ENCODE measurements at places on chromosomes 3 and 15. TPM values are rescaled to one million over a fixed set of nuclear protein-coding genes. Genes with fewer than 3 reads are reported as not detected.

Gene FEZF2
- not detected for polyA plus RNA-seq

Gene CCR9
- 11.4 TPM for polyA plus RNA-seq

Gene FGD5
- not detected for polyA plus RNA-seq

Gene CTXN2
- not detected for polyA plus RNA-seq

Gene STX19
- not detected for polyA plus RNA-seq

Gene TMEM207
- not detected for polyA plus RNA-seq

Gene ZNF770
- polyA plus RNA-seq = 111 TPM

Gene TEX55
- polyA plus RNA-seq = not detected

Gene ECE2
- not detected for polyA plus RNA-seq

Gene GOLGA6A
- polyA plus RNA-seq = not detected

Gene GABRB3
- polyA plus RNA-seq = 0.91 TPM

Gene GCSAM
- 12.3 TPM for polyA plus RNA-seq

Gene SKOR1
- polyA plus RNA-seq = not detected

Gene OGG1
- 25.6 TPM for polyA plus RNA-seq

DNA sequence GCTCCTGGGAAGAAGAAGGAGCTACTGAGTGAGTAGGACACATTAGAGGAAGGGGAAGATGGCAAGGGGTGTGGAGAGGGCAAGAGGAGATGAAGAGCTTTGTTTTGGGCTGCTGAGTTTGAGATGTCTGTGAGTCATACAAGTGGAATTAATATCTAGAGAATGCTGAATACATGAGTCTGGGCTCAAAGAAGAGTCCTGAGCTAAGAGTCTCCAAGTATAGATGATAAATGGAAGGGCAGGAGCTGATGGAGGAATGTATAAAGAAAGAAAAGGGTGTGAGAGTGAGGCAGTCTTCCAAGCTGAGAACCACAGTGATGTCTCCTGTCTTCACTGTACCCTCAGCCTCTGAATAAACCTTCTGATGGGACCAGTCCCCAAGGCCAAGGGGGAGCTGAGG is 205.5 kb upstream of the MRPL3 start:
- no peaks in the 10 kb centered on the region for H3K4me1 ChIP-seq
- DNase-seq = no peak
- no peak overlapping the region for H3K4me3 ChIP-seq
- no peaks in the 10 kb centered on the region for H3K36me3 ChIP-seq
- H3K27ac ChIP-seq = no peak overlapping the region

- no peak overlapping the region for H3K27ac ChIP-seq
- DNase-seq = no peak
These were observed 251.5 kb downstream of the GABRG3 start for GRCh38 chr15:27222479-27222878.

GRCh38 chr3:68874551-68875348 is 57.6 kb downstream of the TAFA4 start:
- H3K27ac ChIP-seq = no peak overlapping the region
- no peaks in the 10 kb centered on the region for H3K4me1 ChIP-seq
- H3K27me3 ChIP-seq = no peaks in the 10 kb centered on the region
- H3K36me3 ChIP-seq = no peaks in the 10 kb centered on the region
- H3K4me3 ChIP-seq = no peak overlapping the region

DNA sequence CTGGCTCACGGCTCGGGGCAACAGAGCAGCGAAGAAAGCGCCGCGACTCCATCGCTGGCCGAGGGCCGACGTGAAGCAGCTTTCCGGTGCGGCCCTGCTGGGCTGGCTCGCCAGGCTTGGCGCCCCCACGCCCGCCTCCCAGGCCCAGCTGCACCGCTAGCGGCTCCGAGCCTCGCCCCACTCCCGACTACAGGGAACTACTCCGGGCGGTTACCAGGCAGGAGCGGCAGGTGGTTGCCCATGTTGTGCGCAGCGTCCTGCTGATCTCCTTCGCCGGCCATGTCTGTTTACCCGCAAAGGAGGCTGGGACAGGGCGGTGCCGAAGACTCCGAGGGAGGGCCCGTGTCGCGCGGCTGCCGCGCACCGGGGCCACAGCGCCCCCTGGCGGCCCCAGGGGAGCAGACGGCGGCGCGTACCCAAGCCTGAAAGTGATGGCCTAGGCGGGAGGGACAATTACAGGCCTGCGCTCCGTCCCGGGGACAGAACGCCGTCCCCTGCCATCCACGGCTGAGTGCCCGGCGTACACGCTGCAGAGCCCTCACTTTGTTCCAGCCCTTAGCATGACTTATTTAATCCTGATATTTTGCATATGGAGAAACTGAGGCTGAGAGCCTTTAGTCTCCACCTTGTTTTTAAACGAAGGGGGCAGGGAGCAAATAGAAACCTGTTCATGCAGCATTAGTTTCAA is at the start of gene CRBN:
Gene CRBN (minus strand): TSS at position 285 of the 688 bp plus-strand sequence. CDS start 4 bp downstream, at position 281.
- H3K36me3 ChIP-seq = peaks cover 12% of the 10 kb centered on the region
- H3K4me1 ChIP-seq = peaks cover 38% of the 10 kb centered on the region
- H3K27me3 ChIP-seq = peaks cover 6% of the 10 kb centered on the region
- H3K27ac ChIP-seq = peak within 1 kb of the TSS; percentile 86
- H3K4me3 ChIP-seq = peak within 1 kb of the TSS; percentile 99

- no peak for DNase-seq
- H3K36me3 ChIP-seq = no peaks in the 10 kb centered on the region
- H3K27me3 ChIP-seq = no peaks in the 10 kb centered on the region
These were observed 76.7 kb downstream of the BOC start for GRCh38 chr3:113287803-113288648.

DNA sequence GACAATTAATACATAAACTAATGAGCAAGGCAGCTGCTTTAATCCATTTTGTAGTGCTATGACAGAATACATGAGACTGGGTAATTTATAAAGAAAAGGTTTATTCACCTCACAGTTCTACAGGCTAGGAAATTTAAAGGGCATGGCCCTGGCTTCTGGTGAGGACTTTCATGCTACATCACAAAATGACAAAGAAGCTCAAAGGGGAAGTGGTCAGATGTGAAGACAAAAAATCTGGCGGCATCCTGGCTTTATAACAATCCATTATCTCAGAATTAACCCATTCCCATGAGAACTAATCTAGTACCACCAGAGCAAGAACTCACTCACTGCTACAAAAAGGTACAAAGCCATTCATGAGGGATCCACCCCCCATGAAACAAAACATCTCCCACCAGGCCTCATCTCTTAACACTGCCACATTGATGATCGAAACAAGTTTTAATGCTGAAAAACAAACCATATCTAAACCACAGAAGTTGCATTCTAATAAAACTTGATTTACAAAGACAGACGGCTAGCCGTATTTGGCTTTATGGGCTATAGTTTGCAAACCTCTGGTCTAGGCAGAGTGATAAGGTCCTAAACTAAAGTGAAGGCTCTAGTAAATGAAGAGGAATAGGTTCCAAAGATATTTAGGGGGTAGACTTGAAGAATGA is 44.2 kb downstream of the GSK3B start:
- H3K36me3 ChIP-seq = peaks cover 6% of the 10 kb centered on the region
- H3K27ac ChIP-seq = no peak overlapping the region
- DNase-seq = no peak
- H3K4me1 ChIP-seq = peaks cover 31% of the 10 kb centered on the region
- no peak overlapping the region for H3K4me3 ChIP-seq

- H3K4me1 ChIP-seq = no peaks in the 10 kb centered on the region
- H3K27ac ChIP-seq = no peak overlapping the region
- H3K4me3 ChIP-seq = no peak overlapping the region
- no peaks in the 10 kb centered on the region for H3K36me3 ChIP-seq
These were observed 36.7 kb upstream of the CP start for GRCh38 chr3:149258298-149258697.

- H3K27ac ChIP-seq = no peak overlapping the region
- no peaks in the 10 kb centered on the region for H3K4me1 ChIP-seq
- no peak overlapping the region for H3K4me3 ChIP-seq
- no peaks in the 10 kb centered on the region for H3K36me3 ChIP-seq
These were observed 482.4 kb upstream of the SGO1 start for GRCh38 chr3:20668411-20668810.

DNA sequence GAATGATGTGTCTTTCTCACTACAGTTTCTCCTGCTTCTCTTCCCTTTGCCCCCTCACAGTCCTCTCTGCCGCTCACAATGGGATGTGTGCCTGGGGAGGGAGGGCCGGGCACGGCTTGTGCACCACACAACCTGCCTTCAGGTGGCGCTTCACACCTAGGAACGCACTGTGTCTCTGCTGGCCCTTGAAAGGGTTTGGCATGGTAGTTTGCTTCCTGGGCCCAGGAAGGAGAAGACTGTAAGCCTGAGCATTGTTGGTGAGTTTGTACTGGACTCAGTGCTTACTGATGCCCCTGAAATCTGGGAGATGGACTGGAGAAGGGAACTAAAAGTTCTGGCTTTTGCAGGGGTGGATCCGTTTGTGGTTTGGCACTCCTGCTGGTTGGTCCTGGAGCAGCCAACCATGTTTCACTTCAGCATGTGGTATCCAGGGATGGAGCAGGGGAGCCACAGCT is 9.2 kb downstream of the ALPK3 start:
- no peaks in the 10 kb centered on the region for H3K27me3 ChIP-seq
- peak; percentile 17 for DNase-seq
- no peak overlapping the region for H3K27ac ChIP-seq
- H3K4me3 ChIP-seq = no peak overlapping the region
- no peaks in the 10 kb centered on the region for H3K36me3 ChIP-seq

GRCh38 chr15:34284937-34285336 is 52.6 kb downstream of the SLC12A6 start:
- H3K4me1 ChIP-seq = no peaks in the 10 kb centered on the region
- no peaks in the 10 kb centered on the region for H3K27me3 ChIP-seq
- DNase-seq = no peak

- H3K36me3 ChIP-seq = no peaks in the 10 kb centered on the region
- no peaks in the 10 kb centered on the region for H3K27me3 ChIP-seq
These were observed 17.7 kb downstream of the POC1A start for GRCh38 chr3:52136513-52136912.

- H3K4me1 ChIP-seq = no peaks in the 10 kb centered on the region
- peaks cover 10% of the 10 kb centered on the region for H3K36me3 ChIP-seq
- H3K27ac ChIP-seq = no peak overlapping the region
These were observed 14.7 kb upstream of the HDC start for GRCh38 chr15:50280271-50280670.

- no peak overlapping the region for H3K4me3 ChIP-seq
- H3K36me3 ChIP-seq = no peaks in the 10 kb centered on the region
- no peak for DNase-seq
These were observed 50.2 kb downstream of the EPHB3 start for GRCh38 chr3:184611607-184612281.

- peaks cover 3% of the 10 kb centered on the region for H3K27me3 ChIP-seq
- DNase-seq = no peak
- H3K27ac ChIP-seq = no peak overlapping the region
- no peaks in the 10 kb centered on the region for H3K36me3 ChIP-seq
These were observed 26.8 kb downstream of the FBXW12 start for GRCh38 chr3:48398701-48399386.

DNA sequence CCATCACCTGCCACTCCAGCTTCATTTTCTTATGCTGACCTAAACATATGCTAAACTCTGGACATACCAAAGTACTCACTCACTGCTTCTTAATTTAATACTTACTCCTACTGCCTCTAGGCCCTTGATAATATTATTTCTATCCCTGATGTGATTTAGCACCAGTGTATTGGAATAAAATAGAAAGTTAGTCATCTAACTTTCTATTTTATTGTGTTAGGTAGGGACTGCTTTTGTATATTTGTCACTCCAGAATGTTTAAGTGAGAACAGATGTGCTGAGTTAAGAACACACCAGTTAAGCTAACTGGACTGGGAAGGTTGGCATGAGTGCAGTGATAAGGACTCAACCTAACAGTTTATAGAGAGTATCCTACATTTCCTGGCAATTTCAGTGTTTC is 6.5 kb upstream of the CLDN16 start:
- H3K27ac ChIP-seq = no peak overlapping the region
- H3K27me3 ChIP-seq = no peaks in the 10 kb centered on the region
- no peaks in the 10 kb centered on the region for H3K4me1 ChIP-seq
- H3K36me3 ChIP-seq = no peaks in the 10 kb centered on the region

DNA sequence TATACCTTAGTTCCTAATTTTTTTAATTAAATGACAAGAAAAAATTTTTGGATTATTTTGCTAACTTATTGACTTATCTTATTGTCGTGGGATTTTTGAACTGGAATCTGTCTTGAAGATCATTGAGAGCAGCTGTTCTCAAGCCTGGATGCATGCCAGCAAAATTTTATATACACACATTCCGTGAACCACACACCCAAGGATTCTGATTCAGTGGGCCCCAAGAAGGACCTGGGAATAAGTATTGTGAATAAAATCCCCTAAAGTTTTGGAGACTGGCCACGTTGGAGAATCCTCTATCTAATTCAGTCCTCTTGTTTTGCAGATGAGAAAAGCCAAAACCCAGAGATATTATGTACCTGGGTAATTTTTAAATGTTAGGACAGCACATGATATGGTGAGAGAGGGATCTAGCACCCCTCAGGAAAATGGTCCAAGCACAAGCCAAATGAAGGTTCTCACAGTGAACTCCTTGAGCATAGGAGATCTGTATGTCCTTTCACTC is 55.2 kb downstream of the UNC13C start:
- no peak overlapping the region for H3K27ac ChIP-seq
- H3K27me3 ChIP-seq = no peaks in the 10 kb centered on the region
- H3K36me3 ChIP-seq = no peaks in the 10 kb centered on the region

DNA sequence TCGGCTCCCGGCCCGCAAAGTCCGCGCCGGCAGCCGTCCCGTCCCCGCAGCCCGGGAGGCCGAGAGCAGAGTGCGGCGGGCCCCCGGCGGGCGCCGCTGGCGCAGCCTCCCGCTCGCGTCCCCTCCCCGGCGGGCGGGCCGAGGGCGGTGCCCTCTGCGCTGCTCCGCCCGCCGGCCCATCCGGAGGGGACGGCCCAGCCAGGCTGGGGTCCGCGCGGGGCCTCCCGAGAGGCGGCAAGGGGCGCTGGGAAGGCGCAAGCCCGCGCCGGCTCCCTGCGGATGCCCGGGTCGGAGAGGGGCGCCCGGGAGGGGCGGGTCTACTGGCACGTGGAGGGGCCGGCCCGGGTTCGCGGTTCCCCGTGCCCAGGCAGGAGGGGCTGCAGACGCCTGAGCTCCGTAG is at the start of the genes CLCN2 and POLR2H:
Gene CLCN2 (minus strand): TSS at position 74 of the 400 bp plus-strand sequence. CDS start 126 bp downstream, outside the sequence.
Gene POLR2H (plus strand): TSS at position 179 of the 400 bp plus-strand sequence. CDS start 1,783 bp downstream, outside the sequence.
- H3K4me3 ChIP-seq = peak within 1 kb of the TSS; percentile 57
- H3K27ac ChIP-seq = peak within 1 kb of the TSS; percentile 84
- H3K4me1 ChIP-seq = peaks cover 33% of the 10 kb centered on the region
- no peaks in the 10 kb centered on the region for H3K27me3 ChIP-seq

GRCh38 chr3:171535133-171535532 is 74.9 kb upstream of the TNIK start:
- no peak overlapping the region for H3K4me3 ChIP-seq
- no peaks in the 10 kb centered on the region for H3K36me3 ChIP-seq
- DNase-seq = no peak
- H3K27me3 ChIP-seq = no peaks in the 10 kb centered on the region
- H3K4me1 ChIP-seq = no peaks in the 10 kb centered on the region

DNA sequence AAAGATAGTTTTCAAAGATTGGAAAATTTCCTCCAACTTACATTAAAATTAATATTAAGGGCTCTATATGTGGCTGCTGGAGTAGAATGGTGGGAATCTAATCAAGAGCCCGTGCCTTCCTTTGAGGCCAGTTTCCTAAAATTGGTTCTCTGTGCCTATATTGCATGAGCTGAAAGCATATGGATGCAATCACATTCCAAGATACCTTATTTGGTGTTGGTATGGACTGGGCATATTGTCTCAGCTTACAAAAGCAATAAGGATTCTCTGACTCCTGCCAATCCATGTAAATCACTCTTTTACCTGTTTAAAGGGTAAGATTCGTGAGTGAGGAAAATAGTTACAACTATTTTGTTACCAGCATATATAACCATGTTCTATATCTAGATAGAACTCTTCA is 111.6 kb downstream of the GREM1 start:
- no peaks in the 10 kb centered on the region for H3K27me3 ChIP-seq
- H3K4me3 ChIP-seq = no peak overlapping the region
- H3K27ac ChIP-seq = no peak overlapping the region
- no peaks in the 10 kb centered on the region for H3K36me3 ChIP-seq
- no peaks in the 10 kb centered on the region for H3K4me1 ChIP-seq
- DNase-seq = no peak

All from CD4-positive, CD25-positive, alpha-beta regulatory T cell (primary cell).